ENCODE measurements at places on chromosomes 11 and 22.
A peak's percentile ranks its signal among the peaks of the same experiment; 100 is the strongest.

DNA sequence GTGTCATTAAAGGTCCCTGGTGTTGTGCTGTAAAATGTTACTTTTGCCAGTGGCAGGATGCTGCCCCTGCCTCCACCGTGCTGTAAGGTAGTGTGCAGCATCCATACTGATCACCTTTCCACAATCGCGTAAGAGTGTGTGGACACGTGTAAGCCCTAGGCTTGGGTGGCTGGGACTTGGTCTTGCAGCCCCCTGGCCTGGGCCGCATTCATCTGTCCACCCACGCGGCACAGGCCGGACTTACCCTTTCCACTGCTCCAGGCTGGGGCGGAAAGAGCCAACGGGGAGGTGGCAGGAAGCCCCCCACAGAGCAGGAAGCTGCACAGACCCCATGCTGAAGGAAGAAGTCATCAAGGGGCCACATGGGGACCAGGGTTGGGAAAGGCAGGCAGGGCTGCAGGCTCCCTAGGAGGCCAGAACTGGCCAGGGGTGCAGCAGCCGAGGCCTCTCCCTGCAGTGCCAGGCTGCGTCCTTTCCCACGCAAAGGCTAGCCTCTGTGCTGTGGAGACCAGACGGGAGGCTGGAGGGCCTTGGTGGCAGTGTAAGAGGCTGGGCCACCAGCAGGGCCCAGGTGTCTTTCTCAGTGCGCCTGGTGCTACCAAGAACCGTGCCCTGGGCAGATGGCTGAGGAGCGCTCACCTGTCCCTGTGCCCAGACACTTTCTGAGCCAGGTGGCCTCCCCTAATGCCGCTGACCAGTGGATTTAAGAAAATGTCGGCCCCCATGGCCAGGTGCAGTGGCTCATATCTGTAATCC lies 11.7 kb upstream of the TMEM191C start:
- no peak for DNase-seq

GRCh38 chr22:35054064-35054463 lies 11.9 kb upstream of the ISX start:
- no peak for DNase-seq

GRCh38 chr11:13781153-13781552 lies 112.7 kb downstream of the FAR1 start:
- no peak for DNase-seq

- no peak for DNase-seq
Observed at GRCh38 chr22:30866216-30866615, 102.4 kb downstream of the MORC2 start.

- no peak for DNase-seq
Observed at GRCh38 chr22:43080616-43081015, 8.6 kb downstream of the TTLL1 start.

- DNase-seq: no peak
Observed at GRCh38 chr11:117097014-117097388, 1.2 kb downstream of the SIK3 start.

DNA sequence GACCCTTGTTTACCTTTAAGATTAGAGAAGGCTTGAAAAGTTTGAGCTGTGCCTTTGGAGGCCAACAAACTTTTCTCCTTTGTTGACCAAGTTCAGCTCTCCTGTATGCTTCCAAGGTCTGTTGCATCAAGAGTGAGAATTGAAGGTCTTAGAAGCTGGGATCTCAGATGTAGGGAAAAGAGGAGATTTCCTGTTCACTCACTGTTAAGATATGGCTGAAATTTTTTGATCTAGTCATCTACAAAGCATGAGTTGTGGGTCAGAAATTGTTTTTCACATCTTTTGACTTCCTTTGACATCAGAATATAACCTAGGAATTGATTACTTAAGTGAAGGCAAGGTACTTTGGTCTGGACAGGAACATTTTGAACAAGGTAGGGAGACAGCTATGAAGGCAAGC lies 12.1 kb downstream of the OR51B4 start:
- DNase-seq: no peak

- DNase-seq: no peak
Observed at GRCh38 chr11:18491924-18492323, 34.8 kb downstream of the TSG101 start.

GRCh38 chr11:119376197-119376847 lies 5.2 kb downstream of the USP2 start:
- no peak for DNase-seq

DNA sequence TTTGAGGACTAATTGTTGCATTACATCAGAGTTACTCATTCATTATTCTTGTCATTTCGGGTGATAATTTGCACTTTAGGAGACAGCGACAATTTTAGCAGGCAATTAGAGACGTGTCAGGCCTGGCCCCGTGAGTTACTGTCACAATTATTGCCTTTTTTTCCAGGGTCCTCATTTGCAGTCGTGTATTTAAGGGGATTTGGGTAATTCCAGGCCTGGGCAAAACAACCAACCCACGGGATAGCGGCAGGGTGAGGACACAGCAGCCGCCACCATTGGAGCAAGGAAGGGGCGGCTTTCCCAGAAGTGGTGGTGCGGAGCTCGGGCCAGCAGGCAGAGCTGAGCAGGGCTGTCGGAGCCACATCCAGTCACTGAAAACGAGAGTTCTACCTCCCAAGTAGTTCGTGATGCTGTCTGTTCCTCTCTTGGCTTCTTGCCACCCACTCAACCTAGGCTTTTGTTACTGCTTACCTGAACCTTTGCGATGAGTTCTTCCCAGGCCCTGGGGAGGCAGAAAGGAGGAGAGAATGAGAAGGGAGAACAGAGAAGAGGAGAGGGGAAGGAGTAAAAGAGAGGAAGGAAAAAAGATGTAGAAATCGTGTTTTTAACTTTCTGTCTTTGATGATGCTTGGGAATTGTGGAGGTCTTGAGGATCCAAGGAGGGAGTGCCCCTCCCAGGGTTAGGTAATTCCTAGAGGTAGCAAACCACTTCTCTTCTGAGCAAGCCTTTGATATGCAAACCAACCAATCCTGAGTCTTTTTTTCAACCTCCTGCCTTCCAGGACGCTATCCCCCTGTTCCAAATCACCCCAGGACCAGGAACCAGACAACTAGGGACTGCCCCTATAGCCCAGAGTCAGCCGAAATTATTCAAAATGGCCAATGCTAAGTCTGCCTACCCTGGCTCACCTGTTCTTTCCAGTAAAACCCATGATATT lies 236.1 kb downstream of the MIAT start:
- DNase-seq: no peak

- DNase-seq: no peak
Observed at GRCh38 chr11:95325777-95326258, 94.8 kb upstream of the SESN3 start.

DNA sequence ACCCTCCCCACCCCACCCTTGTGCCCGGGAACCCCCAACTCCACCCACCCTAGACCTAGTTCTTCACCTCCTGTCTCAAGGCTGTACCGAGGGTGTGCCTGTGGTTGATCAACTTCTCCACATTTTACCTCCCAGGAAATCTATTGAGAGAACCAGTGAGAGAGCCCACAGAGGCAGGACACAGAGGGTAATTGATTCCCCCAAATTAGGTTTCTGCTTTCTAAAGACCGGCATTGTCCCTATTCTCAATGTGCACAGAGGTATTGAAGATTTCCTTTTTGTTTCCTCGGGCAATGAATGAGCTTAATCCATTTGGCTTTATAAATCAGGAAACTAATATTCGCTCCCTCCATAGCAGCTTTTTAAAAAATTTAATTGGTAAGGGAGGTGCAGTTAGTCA lies 6.0 kb upstream of the LMO1 start:
- DNase-seq: no peak

DNA sequence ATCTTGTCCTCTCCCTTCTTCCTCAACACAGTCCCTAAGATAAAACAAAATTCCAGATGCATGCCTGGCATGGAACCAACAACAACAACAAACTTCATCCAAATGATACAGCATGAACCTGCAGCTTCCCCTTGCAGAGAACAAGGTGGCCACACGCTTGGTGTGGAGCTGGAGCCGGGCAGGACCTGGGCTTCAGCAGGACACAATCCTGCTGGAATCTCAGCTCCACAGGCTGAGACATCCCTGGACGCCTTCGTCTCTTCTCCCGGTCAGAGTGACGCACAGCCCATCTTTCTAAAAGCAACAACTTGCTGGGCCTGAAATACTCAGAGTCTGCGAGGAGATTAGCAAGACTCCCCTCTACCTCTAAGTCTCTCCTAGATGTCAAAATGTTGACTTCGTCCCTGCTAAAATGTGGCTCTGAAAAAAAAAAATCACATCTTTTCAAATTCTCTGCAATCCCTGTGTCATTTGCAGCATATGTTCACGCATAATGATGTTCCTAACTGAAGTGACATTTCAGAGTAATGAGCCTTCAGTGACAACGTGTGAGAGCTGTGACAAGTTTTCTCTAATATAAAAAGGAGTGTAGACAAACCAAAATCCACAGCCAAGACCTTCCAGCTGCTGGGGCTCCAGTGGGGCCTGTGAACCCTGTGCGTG lies 1232.3 kb downstream of the TBC1D22A start:
- DNase-seq: no peak

DNA sequence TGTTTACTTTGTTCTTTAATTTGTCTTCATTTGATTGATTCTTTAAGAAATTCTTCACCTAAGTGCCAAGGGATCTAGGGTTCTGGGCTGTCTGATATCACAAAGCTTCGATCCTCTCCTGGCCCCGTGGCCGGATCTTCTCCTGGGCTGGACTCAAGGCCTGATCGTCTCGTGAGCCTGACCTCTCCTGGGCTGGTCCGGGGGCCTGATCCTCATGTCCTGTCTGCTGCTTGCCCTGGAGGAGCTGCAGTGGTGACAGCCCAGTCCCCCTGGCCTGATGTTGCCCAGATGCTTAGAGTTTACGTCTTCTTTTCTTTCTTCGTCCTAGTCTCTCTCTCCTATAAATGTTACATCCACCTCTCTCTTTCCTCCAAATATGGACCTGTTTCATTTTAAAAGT lies 3.3 kb downstream of the NADSYN1 start:
- no peak for DNase-seq

DNA sequence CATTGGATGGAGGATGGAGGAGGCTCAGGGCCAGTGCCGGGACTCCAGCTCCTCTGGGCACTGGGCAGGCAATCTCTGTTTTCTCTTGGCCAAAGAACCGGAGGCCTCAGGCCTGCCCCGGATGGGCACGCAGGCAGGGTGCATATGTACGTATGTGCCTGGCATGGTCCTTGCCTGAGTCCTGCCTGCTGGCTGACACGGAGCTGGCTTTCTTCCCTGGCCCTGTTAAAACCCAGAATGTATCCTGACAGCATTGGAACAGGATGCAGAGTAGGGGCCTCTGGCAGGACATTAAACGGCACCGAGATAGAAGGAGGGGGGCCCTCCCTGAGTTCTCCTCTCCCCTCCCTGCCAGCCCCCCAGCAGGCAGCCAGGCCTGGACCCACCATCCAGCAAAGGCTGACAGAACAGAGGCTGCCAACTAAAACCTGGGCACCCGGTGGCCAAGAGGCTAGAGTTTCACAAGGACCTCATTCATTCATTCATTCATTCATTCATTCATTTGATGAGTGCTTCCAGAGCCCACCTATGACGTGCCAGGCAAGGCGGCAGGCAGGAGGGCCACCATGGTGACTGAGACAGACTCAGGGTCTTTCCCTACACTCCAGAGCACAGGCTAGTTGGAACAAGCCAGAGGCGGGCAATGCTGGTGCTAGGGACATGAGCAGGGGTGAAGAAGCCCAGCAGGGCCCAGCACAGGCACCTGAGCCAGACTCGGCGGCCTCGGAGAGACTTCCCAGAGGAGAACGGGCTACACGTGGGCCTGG lies 28.8 kb downstream of the FLRT1 start:
- no peak for DNase-seq

DNA sequence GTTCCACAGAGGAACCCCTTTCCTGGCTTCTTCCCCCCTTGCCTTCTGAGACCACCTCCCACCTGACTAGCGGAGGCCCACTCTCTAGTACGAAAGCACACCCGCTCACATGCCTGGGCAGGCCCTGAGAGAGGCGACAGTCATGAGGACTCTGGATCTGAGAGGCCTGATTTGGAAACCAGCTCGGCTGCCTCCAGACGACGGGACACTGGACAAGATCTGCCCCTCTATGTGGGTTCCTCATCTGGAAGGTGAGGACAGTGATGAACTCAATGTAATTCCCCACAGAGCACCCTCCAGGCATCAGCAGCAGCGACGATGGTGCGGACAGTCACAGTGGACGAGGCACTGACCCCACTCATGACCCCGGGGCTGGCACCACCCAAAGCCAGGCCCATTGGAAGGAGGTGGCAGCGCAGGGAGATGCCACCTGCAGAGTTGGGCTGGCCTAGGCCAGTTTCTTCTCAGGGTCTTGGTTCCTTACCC lies 7.5 kb downstream of the SULT4A1 start:
- DNase-seq: no peak

DNA sequence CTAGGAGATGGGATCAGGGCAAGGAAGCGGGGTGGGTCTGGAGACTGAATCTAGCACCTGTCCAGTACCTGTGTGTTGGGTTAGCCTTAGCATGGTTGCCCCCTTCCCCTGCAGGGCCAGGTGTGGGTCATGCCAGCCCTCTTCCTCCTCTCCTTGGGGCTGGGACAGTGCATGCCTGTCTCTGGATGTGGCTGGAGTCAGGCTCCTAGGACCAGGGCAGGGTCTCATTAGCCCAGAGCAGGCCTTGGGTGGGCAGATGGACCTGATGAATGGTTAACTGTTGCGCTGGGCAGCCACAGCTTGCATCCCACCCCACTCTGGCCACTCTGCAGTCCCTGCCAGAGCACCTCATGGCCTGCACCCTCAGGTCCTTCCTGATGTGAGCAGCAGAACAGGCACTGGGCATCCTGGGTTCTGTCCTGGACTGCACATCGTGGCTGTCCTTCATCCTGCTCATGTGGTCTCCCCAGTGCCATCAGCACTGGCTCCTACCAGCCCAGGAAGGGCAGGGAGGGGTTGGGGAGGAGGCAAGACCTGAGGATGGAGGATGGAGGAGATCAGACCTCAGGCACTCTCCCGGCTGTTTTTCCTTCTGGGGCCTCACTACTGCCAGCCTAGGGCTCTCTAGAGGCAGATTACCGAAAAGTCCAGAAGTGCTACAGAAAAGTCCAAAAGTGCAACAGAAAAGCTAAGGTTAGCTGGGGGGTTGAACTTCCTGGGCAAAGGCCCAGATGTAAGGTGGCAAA lies 12.8 kb upstream of the CHRM1 start:
- no peak for DNase-seq

- no peak for DNase-seq
Observed at GRCh38 chr22:46089426-46090035, 60.8 kb upstream of the PPARA start.

GRCh38 chr11:9230296-9230695 lies 34.9 kb downstream of the DENND5A start:
- no peak for DNase-seq

GRCh38 chr11:126122863-126123262 lies 60.2 kb upstream of the CDON start:
- DNase-seq: no peak

GRCh38 chr11:123083623-123084029 lies 21.7 kb upstream of the HSPA8 start:
- peak; percentile 87 for DNase-seq

All from CD4-positive, alpha-beta T cell treated with Interleukin-6 for 4 hours (primary cell).